ENCODE measurements at places on chromosomes 2 and 18. TPM values are rescaled to one million over a fixed set of nuclear protein-coding genes. Genes with fewer than 3 reads are reported as not detected.

Gene LINC00305
- total RNA-seq, result not detected

Gene CFC1
- total RNA-seq, result not detected

Gene BUB1
- 0.27 TPM for total RNA-seq

Gene SPATA3
- total RNA-seq, result not detected

Gene ARHGAP25
- total RNA-seq, result 21.6 TPM

Gene ASB18
- not detected for total RNA-seq

Gene WDFY1
- total RNA-seq, result 48.6 TPM

Gene OSR1
- 11.6 TPM for total RNA-seq

Gene CCNT2
- 56.7 TPM for total RNA-seq

Gene CHRNG
- not detected for total RNA-seq

Gene FBXO41
- 2.1 TPM for total RNA-seq

Gene RTN4
- 254 TPM for total RNA-seq

Gene AQP4
- total RNA-seq, result 0.27 TPM

Gene CTAGE1
- not detected for total RNA-seq

Gene CYS1
- 9.3 TPM for total RNA-seq

All from sciatic nerve (tissue), 2 donors.